Smooth muscle cell of the pulmonary artery (primary cell): ENCODE measurements at places on chromosomes 4 and X. TPM values are rescaled to one million over a fixed set of nuclear protein-coding genes. Genes with fewer than 3 reads are reported as not detected.

The F9 gene
- total RNA-seq = not detected in 2 replicates

The NELFA gene
- 16.3 and 17.0 TPM in 2 replicates for total RNA-seq

The ADH4 gene
- 0.10 TPM in 1 of 2 replicates, not detected in the other for total RNA-seq

The SHROOM4 gene
- total RNA-seq = 2.5 and 4.3 TPM in 2 replicates

The FAT1 gene
- total RNA-seq = 538 and 677 TPM in 2 replicates
